ENCODE measurements at places on chromosomes 12 and 14.

DNA sequence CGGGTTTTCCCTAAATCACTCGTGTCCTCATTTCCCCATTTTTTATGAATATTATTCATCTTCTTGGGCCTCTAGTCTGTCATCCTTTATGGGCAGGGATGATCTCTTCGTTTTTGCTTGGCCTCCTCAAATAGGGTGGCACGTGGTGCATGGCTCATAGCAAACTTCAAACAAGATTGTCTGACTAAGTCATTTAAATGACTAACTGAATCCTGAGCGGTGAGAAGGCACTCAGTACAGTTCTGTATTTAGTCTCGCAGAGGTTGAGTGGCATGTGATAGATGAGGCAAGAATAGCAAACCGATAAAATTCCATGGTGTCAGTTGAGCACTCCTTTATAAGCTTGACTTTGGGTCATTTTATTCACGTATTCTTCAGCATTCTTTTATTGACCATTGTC, 5.7 kb upstream of the JDP2 start:
- no peak for DNase-seq

- DNase-seq, result peak; percentile 30
These were observed 172.7 kb downstream of the CAND1 start for GRCh38 chr12:67441736-67442346.

DNA sequence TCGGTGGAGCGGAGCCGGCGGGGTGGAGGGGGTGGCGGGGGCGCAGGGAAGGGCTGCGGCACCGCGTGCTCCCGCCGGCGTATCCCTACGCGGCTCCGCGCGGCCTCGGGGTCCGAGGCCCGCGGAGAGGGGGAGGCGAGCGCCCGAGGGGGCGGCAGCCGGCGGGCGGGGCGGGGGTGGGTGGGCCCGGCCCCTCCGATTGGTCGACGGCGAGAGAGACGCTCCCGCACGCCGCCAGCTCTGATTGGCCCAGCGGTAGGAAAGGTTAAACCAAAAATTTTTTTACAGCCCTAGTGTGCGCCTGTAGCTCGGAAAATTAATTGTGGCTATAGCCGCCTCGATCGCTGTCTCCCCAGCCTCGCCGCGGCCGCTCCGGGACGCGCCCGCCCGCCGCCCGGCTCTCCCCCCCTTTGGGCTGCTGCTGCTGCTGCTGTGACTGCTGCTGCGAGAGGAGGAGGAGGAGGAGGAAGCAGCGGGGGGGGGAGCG, at the start of gene FOXG1:
Gene FOXG1, plus strand, starts transcription at position 319 of the 487 bp plus-strand sequence. CDS start 493 bp downstream, outside the sequence.
- no peak for DNase-seq

DNA sequence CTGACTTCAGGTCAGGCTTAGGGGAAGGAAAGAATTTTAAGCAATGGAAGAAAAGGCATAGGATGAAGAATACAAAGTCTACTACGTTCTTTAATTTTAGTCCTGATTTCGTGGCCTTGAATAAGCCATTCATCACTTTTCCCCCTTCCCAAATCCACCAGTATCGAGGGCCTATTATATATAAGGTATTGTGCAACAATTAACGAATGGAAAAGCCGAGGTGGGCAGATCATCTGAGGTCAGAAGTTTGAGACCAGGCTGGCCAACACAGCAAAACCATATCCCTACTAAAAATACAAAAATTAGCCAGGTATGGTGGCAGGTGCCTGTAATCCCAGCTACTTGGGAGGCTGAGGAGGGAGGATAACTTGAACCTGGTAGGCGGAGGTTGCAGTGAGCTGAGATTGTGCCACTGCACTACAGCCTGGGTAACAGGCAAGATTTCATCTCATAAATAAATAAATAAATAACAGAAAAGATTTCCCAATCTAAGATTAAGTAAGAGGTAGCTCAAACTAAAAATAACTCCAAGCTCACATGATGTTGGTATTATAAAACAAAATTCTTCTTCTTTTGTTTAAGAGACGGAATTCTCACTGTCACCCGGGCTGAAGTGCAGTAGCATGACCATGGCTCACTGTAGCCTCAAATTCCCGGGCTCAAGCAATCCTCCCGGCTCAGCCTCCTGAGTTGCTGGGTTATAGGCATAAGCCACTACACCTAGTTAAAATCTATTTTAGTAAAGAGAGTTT, 58.3 kb upstream of the NR2C1 start:
- no peak for DNase-seq

GRCh38 chr14:89360277-89360676, 56.8 kb downstream of the FOXN3 start:
- DNase-seq, result no peak

- no peak for DNase-seq
These were observed 7.3 kb upstream of the ZNF740 start for GRCh38 chr12:53173085-53173715.

GRCh38 chr12:12019881-12020280, 50.9 kb upstream of the BCL2L14 start:
- DNase-seq, result no peak

Measured in activated CD8-positive, alpha-beta memory T cell treated with anti-CD3 and anti-CD28 coated beads for 4 hours (primary cell).